Activated CD8-positive, alpha-beta memory T cell treated with anti-CD3 and anti-CD28 coated beads for 24 hours (primary cell): ENCODE measurements at places on chromosomes 2 and 18.

- no peak for DNase-seq
Observed at GRCh38 chr2:222722327-222722946, 51.0 kb downstream of the MOGAT1 start.

DNA sequence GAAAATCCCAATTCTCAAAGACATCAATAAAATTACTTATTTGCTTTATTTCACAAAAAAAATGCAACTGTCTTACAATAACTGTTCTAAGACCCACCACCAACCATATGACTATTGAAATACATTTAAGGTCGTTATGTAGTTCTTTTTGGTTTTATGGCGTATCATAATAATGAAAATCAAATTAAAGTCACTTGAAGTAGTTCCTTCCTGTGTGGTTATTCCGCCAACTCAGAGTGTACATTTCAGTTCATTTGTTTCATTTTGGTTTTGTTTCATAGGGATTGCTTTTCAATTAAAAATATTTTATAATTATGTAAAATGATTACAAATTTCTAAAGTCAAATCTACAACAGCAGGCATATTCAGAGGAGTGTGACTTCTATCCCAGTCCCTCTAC is 45.9 kb upstream of the AAK1 start:
- DNase-seq: no peak

GRCh38 chr2:170714381-170715061 is 616 bp upstream of the SP5 start:
- DNase-seq: peak; percentile 62

- DNase-seq: peak; percentile 37
Observed at GRCh38 chr2:127142663-127143630, 36.0 kb upstream of the BIN1 start.

GRCh38 chr2:219830353-219830738 is 202.9 kb downstream of the SLC4A3 start:
- DNase-seq: no peak

GRCh38 chr2:211396815-211397214 is 840.4 kb downstream of the CPS1 start:
- DNase-seq: no peak
